ENCODE measurements at places on chromosomes 7 and 10. TPM values are rescaled to one million over a fixed set of nuclear protein-coding genes. Genes with fewer than 3 reads are reported as not detected.

DNA sequence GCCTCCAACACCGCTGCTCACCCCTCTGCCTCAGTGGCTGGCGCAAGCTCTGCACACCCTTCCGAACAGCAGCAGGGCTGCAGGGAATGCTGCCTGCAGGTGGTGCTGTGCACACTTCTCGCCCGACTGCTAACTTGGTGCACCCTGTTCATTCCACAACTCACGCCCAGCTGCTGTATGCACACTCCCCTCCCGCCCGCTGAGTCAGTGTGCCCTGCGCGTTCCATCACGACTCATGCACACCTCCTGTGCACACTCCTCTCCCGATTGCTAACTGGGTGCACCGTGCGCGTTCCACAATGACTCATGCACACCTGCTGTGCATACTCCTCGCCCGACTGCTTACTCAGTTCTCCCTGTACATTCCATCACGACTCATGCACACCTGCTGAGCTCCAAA is 21.5 kb downstream of the ADARB2 start:
- no peaks in the 10 kb centered on the region for H3K36me3 ChIP-seq
- peaks cover 8% of the 10 kb centered on the region for H3K27me3 ChIP-seq
- H3K4me3 ChIP-seq = no peak overlapping the region
- H3K27ac ChIP-seq = no peak overlapping the region
- no peak for DNase-seq

DNA sequence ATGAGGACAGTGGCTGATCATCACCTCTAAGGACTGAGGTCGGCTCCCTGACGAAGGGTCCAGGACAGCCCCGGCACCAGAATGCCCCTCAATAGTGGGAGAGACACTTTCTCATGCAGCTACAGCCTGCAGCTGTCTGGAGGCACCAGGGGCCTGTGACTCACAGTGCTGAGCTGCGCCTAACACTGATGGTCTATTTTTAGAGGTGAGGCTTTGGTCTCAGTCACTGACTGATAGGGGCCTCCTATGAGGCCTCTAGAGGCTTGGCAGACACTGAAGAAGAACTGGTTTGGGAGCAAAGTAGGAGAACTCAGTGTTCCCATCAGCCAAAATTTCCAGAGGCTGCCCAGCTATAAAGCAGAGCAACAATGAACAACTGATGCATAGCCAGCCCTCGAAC is 130.1 kb downstream of the COBL start:
- no peaks in the 10 kb centered on the region for H3K4me1 ChIP-seq
- no peak overlapping the region for H3K27ac ChIP-seq
- no peaks in the 10 kb centered on the region for H3K36me3 ChIP-seq
- DNase-seq = no peak

Gene EBF3
- 0.20 TPM for total RNA-seq

Gene CARD11
- 5.8 TPM for total RNA-seq

GRCh38 chr7:113486548-113486947 is 368.2 kb upstream of the SMIM30 start:
- no peaks in the 10 kb centered on the region for H3K27me3 ChIP-seq
- no peak for DNase-seq
- no peaks in the 10 kb centered on the region for H3K4me1 ChIP-seq
- no peak overlapping the region for H3K4me3 ChIP-seq
- H3K36me3 ChIP-seq = no peaks in the 10 kb centered on the region

GRCh38 chr10:79401015-79401921 is 44.2 kb downstream of the ZCCHC24 start:
- no peak overlapping the region for H3K4me3 ChIP-seq
- no peak for DNase-seq
- peaks cover 94% of the 10 kb centered on the region for H3K4me1 ChIP-seq
- H3K27me3 ChIP-seq = no peaks in the 10 kb centered on the region
- H3K27ac ChIP-seq = peak overlapping the region; percentile 83
- H3K36me3 ChIP-seq = no peaks in the 10 kb centered on the region

DNA sequence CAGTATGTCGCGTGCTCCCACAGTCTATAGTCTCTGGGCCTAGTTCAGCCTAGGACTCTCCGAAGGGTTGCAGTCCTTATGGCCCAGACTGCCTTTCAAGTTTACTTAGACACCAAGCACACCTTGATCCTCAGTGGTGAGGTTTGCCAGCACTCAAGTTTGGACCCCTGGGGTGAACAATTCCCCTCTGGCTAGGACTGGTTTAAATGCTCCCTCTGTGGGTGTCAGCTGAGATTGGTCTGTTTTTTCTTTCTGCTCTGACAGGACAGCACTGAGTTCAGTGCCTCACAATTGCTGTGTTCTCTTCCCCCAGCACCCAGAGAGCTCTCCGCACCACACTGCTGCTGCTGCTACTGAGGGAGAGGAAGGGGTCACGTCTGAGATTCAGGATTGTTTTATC is 31.9 kb upstream of the AGR3 start:
- no peaks in the 10 kb centered on the region for H3K27me3 ChIP-seq
- no peak overlapping the region for H3K4me3 ChIP-seq
- no peaks in the 10 kb centered on the region for H3K4me1 ChIP-seq
- DNase-seq = no peak
- no peaks in the 10 kb centered on the region for H3K36me3 ChIP-seq

GRCh38 chr10:97025613-97026242 is 160.0 kb downstream of the SLIT1 start:
- H3K27ac ChIP-seq = no peak overlapping the region
- H3K27me3 ChIP-seq = no peaks in the 10 kb centered on the region
- peaks cover 6% of the 10 kb centered on the region for H3K4me1 ChIP-seq
- no peak overlapping the region for H3K4me3 ChIP-seq
- H3K36me3 ChIP-seq = no peaks in the 10 kb centered on the region
